ENCODE measurements at places on chromosomes 2 and 18.

- no peak for DNase-seq
These were observed 52.8 kb upstream of the TMEM182 start for GRCh38 chr2:102708847-102709559.

DNA sequence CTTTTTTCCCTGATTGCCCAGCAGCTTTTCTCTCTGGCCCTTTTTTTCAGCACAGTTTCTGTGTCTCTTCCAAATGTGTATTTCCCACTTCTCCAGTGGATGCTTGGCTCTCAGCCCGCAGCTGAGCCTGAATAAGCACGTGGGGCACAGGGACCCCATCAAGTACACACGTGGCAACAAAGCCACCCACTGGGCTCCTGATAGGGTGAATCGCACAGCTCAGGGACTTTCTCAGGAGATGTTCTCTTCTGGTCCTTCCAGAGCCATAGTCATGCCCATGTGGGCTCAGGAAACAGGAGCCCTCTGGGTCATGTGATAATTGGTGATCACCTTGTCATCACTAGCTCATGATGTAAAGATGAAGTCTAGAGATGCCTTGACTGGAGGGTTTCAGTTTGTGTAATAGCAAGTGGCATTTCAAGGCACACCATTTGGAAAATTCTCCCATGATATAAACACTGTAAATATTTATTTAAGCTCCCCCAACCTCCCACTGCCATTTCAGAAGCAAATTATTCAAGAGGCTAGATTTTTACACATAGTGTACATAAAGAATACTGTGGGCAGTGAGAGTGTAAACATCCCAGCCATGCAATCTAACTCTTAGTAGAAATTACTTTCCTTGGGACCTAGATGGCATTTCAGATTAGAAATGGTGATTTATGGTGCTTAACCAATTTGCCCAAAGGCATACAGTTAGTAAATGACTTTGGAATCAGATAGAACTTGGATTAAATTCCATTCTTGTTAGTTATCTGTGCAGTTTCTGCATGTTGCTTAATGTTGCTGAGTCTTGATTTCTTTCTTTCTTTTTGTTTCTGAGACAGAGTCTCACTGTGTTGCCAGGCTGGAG is 597.5 kb downstream of the SLC4A3 start:
- DNase-seq = no peak

- DNase-seq = no peak
These were observed 17.2 kb downstream of the INPP1 start for GRCh38 chr2:190360561-190360960.

DNA sequence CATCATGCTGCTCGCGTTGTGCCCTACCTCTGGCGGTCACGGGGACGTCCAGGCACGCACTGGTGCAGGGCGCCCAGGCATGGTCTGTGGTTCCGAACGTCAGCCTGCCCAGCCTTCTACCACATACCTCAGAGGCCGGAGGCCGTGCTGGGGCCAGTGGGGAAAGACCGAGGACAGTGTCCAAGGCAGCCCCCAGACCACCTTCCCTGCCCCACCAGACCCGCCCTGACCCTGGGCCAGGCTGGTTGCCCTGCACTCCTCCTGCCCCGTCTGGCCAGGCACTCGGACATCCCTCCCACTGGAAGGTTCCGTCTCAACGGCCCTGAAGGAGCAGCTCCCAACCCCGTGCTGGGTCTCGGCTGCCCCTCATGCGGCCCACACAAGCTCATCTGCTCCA is 32.8 kb downstream of the SLC66A2 start:
- DNase-seq = no peak

All from CD4-positive, alpha-beta T cell treated with Interferon alpha-2 for 1 hour (primary cell).